ENCODE measurements at places on chromosomes 12 and 14. TPM values are rescaled to one million over a fixed set of nuclear protein-coding genes. Genes with fewer than 3 reads are reported as not detected.
A peak's percentile ranks its signal among the peaks of the same experiment; 100 is the strongest.

Gene DBX2
- 2.5 TPM for total RNA-seq

Gene SRSF9
- total RNA-seq: 199 TPM

Gene TAC3
- 2.5 TPM for total RNA-seq

Gene KLRC2
- 0.56 TPM for total RNA-seq

DNA sequence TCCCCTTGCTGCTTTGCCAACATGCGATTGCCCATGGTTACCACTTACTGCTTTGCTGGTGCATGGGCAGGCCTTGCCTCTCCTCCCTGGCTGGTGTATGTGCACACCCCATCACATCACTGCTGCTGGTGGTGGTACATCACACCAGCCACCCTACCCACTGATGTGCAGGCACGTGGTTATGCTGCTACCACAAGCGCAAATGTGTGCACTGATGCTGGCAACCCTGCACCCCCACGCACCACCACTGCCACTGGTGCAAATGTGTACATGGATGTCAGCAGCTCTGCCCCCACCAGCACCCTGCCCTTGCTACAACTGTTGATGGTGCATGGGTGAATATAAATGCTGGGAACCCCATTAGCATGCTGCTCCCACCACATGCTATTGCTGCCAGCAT is 261.7 kb downstream of the AEBP2 start:
- no peaks in the 10 kb centered on the region for H3K27me3 ChIP-seq
- DNase-seq: no peak
- H3K27ac ChIP-seq: no peak overlapping the region
- no peaks in the 10 kb centered on the region for H3K4me1 ChIP-seq

DNA sequence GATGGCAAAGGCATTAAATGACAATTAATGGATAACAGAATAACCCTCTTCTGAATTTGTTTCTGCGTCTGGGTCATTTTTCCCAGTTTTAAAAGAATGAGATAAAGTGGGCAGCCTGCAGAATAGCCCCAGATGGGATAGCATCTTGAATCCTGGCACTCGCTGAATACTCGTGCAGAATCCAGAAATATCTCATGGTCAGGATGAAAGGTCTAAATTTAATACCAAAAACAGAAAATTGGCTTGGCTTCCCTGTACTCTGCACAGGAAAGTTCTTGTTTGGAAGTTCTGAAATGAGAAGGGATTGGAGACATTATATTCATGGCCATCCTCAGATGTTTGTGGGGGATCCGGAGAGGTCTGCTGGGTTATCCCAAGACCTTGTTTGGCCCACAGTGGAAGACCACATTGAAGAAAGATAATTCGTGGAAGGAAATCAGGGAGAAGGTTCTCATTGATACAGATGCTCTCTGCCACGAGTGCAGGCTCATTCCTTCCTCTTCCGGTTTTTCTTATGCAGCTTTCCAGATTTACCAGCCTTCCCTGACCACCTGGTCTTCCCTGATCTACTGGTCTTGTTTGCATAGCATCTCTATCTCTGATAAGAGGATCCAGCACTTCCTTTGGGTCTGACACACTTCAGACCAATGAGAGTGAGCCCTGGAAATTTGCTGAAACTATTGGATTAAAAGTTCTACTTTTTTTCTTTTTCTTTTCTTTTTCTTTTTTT is 6.0 kb upstream of the IFT81 start:
- peaks cover 17% of the 10 kb centered on the region for H3K4me1 ChIP-seq
- no peak overlapping the region for H3K4me3 ChIP-seq
- H3K27me3 ChIP-seq: no peaks in the 10 kb centered on the region
- peak overlapping the region; percentile 74 for H3K27ac ChIP-seq
- DNase-seq: peak; percentile 28

DNA sequence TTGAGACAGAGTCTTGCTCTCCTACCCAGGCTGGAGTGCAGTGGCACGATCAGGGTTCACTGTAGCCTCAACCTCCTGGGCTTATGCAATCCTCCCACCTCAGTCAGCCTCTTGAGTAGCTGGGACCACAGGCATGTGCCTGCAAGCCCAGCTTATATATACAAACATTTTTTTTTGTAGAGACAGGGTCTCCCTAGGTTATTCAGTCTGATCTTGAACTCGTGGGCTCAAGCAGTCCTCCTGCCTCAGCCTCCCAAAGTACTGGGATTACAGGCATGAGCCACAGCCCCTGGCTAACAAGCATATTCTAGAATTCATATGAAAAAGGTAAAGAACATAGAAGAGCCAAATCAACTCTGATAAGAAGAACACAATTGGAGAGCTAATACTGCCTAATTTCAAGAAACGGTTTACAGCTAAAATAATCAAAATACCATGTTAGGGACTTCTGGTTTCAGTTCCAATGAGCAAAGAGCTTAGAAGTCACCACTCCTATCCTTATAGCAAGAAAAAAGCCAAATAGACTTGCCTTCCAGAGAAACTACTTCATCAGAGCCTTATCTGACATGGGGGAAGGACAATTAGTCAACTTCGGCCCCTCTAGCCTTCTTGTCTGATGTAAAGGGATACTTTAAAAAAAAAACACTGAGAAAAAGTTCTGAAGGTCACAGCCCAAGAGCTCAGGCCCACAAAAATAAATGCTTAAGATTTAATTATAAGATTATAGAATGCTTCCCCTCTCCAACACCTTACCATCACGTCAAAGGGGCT is 37.6 kb downstream of the TMEM116 start:
- no peak for DNase-seq
- no peaks in the 10 kb centered on the region for H3K4me1 ChIP-seq
- no peak overlapping the region for H3K4me3 ChIP-seq
- no peak overlapping the region for H3K27ac ChIP-seq

- H3K27ac ChIP-seq: no peak overlapping the region
- H3K4me1 ChIP-seq: no peaks in the 10 kb centered on the region
- peak; percentile 67 for DNase-seq
- no peaks in the 10 kb centered on the region for H3K27me3 ChIP-seq
Measured at GRCh38 chr12:7142056-7142644, 12.0 kb downstream of the CLSTN3 start.

GRCh38 chr14:94517248-94517640 is 8.0 kb upstream of the SERPINA12 start:
- no peaks in the 10 kb centered on the region for H3K36me3 ChIP-seq
- no peak overlapping the region for H3K4me3 ChIP-seq
- no peak for DNase-seq
- H3K4me1 ChIP-seq: no peaks in the 10 kb centered on the region

DNA sequence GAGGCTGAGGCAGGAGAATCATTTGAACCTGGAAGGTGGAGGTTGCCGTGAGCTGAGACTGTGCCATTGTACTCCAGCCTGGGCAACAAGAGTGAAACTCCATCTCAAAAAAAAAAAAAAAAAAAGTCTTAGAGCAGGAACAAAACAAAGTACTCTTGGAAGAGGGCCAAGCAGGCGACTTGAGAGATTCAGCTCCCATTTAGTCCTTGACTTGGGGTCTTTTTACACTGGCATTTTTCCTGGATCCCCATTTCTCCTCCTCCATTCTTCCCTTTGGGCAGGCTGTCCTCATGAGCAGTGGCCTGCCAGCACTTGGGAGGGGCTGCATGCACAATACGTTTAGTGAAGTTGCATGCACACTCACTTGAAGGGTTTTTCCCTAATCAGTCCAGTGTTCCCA is 72.9 kb downstream of the C14orf132 start:
- no peak overlapping the region for H3K27ac ChIP-seq
- H3K36me3 ChIP-seq: no peaks in the 10 kb centered on the region
- H3K27me3 ChIP-seq: no peaks in the 10 kb centered on the region
- DNase-seq: no peak
- H3K4me3 ChIP-seq: no peak overlapping the region
- H3K4me1 ChIP-seq: peaks cover 5% of the 10 kb centered on the region

DNA sequence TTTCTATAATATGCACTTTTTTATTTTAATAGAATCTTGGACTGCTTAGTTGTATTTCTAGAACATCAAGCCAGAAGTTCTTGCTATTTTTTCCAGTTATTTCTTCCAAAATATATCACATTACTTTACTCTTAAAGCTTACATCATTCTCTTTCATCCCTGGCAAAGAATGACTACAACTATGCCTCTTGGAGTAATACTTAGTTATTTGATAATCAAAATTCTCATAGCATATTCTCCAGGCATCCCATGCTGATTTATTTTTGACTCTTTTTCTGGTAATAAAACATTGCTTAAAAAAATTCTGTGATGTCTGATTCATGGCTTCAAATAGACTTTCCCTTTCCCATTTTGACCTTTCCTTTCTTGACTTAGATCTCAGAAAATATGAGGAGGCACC is 118.7 kb upstream of the TSPAN8 start:
- H3K27me3 ChIP-seq: no peaks in the 10 kb centered on the region
- H3K27ac ChIP-seq: no peak overlapping the region
- no peak for DNase-seq
- H3K4me3 ChIP-seq: no peak overlapping the region

DNA sequence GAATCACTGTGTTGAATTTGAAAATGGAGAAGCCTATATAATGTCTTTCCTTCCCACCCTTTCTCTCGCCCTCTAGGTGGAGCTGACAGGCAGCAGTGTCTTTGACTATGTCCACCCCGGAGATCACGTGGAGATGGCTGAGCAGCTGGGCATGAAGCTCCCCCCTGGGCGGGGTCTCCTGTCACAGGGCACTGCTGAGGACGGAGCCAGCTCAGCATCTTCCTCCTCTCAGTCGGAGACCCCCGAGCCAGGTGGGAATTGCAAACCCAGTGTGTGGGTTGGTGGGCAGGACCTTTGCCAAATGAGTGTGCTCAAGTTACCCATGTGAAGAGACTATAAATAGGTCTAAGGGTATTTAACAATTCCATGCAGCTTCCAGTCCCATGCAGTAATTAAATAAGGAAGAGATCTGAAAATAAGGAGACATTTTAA is 274.7 kb downstream of the EGLN3 start:
- H3K36me3 ChIP-seq: no peaks in the 10 kb centered on the region
- DNase-seq: peak; percentile 53
- H3K4me3 ChIP-seq: peak overlapping the region; percentile 19
- no peaks in the 10 kb centered on the region for H3K27me3 ChIP-seq

- H3K36me3 ChIP-seq: no peaks in the 10 kb centered on the region
- no peak overlapping the region for H3K4me3 ChIP-seq
- no peak overlapping the region for H3K27ac ChIP-seq
- no peaks in the 10 kb centered on the region for H3K27me3 ChIP-seq
- no peak for DNase-seq
Measured at GRCh38 chr12:17999174-17999801, 90.7 kb downstream of the RERGL start.

GRCh38 chr12:122852336-122853275 is 17.3 kb downstream of the HIP1R start:
- H3K27me3 ChIP-seq: no peaks in the 10 kb centered on the region
- no peak overlapping the region for H3K4me3 ChIP-seq
- H3K36me3 ChIP-seq: no peaks in the 10 kb centered on the region
- DNase-seq: peak; percentile 69
